ENCODE measurements at places on chromosomes 5 and 9.

- no peak for DNase-seq
These were observed 20.6 kb upstream of the NNT start for GRCh38 chr5:43582082-43583005.

DNA sequence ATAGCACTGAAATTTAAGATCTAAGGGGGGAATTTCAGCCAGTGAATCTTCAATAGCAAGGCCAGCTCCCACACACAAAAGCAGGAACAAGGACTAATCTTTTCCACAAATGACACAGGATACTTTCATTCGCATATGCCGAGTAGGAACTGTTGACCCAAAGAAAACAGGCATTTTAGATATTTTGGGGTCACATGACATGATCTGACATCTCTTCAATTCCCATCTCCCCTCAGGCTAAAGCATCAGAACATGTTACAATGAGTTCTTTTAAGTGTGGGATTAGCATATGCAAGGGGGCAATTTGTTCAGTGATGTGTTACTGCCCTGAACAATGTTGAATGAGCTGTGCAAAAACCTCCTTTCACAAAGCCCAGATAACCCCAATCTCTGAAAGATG is 68.2 kb downstream of the TLE1 start:
- DNase-seq, result no peak

GRCh38 chr5:132176987-132177386 is 50.7 kb downstream of the P4HA2 start:
- DNase-seq, result peak; percentile 51

DNA sequence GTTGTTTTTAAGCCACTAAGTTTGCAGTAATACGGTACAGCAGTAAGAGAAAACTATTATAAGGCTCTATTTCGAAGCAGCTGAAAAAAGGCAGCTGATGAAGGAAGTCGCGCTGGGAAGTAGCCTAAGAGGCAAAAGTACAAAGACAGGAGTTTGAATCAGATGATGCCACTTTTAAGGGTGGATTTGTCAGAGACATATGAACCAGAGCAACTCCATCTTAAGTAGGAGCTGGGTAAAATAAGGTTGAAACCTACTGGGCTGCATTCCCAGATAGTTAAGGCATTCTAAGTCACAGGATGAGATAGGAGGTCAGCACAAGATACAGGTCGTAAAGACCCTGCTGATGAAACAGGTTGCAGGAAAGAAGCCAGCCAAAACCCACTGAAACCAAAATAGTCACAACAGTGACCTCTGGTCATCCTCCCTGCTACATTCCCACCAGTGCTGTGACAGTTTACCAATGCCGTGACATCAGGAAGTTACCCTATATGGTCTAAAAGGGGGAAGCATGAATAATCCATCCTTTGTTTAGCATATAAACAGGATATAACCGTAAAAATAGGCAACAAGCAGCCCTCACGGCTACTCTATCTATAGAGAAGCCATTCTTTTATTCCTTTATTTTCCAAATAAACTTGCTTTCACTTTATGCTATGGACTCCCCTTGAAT is 91.8 kb upstream of the PRSS3 start:
- no peak for DNase-seq

- DNase-seq, result no peak
These were observed 101.8 kb downstream of the ESM1 start for GRCh38 chr5:54883374-54884194.

DNA sequence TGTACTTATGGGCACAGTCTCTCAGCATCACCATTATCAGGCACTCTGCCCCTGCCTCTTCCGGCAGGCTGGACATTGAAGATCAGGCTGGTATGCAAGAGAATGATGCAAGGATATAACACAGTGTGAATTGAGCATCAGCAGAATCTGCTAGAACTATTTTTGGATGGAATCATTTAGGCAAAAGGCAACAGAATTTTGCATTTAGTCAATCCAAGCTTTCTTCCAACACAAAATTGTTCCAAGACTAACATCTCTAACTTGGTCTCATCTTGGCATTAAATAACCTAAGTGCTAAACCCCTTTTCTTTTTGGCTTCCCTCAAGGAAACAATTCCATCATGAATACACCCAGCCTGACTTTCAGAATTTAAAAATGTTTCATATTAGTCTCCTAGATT is 339.9 kb downstream of the PRELID2 start:
- DNase-seq, result no peak

DNA sequence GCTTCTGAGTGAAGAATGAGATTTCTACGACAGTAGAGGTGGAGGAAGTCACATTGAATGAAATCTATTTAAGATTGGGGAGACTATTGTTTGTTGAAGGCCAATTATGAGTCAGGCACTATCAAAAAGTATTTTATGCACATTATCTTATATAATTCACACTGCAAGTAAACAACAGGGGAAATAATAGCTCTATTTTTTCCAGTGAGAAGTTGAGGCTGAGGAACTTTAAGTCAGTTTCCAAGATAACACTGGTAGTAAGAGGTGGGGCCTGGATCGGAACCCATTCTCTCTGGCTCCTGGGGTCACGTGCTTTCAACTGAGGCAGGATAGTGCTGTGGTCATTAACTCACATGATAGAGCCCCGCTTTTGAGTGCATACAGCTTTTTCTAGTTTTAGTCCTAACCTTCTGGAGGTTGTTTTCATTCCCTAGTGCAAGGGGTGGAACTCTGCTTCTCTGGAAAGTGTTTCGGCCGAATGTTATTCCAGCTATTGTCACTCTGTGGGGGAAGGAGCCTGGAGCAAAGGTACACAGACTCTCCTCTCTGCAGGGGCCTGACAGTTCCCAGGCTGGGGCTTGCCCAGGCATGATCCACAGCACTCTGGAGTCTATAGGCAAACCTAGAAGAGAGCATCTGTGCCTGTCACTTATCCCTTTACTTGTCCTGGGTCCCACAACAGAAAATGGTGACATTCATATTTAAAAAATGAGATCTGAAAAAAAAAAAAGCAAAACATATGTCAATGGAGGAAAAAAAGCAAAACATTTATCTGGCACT is 352.4 kb upstream of the ACTBL2 start:
- no peak for DNase-seq

- no peak for DNase-seq
These were observed 328.9 kb upstream of the MEF2C start for GRCh38 chr5:89211836-89212235.

DNA sequence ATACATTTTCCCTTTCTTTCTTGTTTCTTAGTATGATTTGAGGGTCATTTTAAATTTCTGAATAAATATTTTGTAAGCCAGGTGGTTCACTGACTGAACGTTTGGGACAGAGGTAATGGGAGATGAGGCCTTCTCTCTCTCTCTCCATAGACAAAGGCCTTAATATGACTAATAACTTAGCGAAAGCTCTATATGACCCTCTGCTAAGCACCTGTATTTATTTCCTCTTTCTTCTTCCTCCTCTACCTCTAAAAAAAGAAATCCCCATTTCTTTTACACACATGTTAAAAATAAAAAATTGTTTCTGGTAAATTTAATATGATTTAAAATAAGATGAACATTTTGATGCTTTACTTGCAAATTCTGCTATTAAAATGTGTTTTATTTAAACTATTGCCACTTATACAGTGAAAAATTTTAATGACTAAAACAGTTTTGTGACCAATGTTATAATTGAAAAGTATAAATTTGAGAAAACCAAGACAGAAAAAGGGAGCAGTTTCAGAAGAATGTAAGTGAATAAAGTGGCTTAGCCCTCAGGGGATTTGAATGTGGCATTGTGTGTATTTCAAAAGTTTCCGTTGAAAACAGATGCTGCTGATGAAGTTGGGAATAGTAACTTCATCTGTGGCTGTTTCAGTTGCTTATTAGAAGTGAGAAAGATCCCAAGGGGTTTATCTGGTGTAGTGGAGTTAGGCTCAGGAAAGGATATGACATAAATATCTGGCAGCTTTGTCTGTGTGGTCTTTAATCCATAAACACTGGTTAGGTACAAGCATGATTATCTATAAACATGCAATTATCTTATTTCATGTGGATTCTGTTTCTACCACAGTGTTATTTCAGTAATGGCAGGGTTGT is 128.6 kb upstream of the GRHPR start:
- no peak for DNase-seq

DNA sequence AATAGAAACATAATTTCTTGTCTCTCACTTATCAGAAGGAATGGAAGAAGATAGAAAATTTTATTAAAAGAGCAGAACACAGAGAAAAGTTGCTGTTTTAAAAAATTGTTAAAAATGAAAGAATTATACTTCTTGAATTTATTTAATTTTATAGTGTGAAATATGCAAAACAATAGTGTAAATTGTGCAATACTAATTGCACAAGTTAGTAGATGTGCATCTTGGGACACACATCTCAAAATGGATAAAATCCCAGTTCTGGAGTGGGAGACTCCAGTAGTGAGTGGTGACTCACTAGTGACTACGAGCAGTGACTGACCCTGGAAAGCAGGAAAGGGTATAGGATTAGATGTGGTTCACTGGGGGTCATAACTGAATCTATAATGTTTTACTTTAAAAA is 223.2 kb downstream of the MSX2 start:
- no peak for DNase-seq

DNA sequence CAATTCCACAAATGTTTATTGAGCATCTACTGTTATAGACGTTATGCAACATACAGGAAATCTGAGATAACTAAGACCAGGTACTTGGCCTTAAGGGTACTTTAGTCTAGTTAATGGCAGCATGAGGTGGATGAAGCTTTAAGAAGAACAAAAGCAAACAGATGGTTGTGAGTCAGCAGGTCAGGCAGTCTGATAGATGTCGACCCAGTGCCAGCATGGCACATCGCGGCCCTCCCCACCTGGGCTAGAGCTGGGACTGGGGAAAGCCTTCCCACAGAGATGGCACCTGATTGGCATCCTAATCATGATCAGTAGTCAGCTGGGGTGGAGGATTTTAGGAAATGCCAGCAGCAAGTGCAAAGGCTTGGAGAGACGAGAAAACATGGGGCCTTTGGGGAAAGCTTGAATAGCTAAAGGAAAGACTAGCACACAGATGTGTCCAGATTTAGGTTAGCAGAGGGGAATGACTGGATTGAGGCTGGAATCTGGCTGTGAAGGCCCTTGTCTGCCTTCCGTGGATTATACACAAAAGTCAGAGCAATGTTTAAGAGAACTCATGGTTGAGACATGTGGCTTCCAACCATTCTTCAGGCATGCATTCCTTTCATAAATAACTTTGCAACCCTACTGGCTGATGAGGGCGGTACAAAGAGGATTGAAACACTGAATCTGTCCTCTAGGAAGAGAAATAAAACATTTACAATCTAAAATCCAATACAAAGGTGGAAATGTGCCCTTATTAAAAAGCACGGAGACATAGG is 395.4 kb upstream of the WWC1 start:
- no peak for DNase-seq

GRCh38 chr9:2288309-2288708 is 273.2 kb downstream of the SMARCA2 start:
- DNase-seq, result no peak

- DNase-seq, result no peak
These were observed 162.8 kb downstream of the PJA2 start for GRCh38 chr5:109246841-109247592.

- no peak for DNase-seq
These were observed 128.1 kb downstream of the GIN1 start for GRCh38 chr5:102991802-102992201.

- DNase-seq, result no peak
These were observed 221.4 kb downstream of the RAB3C start for GRCh38 chr5:58804291-58804690.

DNA sequence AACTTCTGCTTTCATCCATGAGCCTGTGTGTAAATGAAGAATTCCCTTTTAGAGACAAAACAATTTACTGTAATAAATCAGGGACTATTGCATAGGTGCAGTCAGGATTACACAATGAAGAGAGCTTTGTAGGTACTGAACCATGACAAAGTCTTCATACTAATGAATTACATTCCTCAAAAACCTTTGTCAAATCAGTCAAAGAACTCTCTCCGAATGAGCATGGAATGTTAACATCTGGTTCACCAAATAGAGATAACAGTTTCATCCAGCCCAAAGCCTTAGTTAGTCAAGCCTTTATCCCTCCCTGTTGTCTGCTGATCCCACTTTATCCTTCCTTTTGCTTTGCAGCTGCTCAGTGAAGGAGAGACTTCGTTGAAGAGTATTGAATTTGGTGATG is 62.9 kb upstream of the DMRTA1 start:
- no peak for DNase-seq

GRCh38 chr9:36858805-36859375 is 175.2 kb downstream of the PAX5 start:
- no peak for DNase-seq

- peak; percentile 29 for DNase-seq
These were observed 88.1 kb downstream of the PCSK1 start for GRCh38 chr5:96344678-96345577.

GRCh38 chr5:1488882-1489680 is 34.7 kb downstream of the LPCAT1 start:
- DNase-seq, result no peak

DNA sequence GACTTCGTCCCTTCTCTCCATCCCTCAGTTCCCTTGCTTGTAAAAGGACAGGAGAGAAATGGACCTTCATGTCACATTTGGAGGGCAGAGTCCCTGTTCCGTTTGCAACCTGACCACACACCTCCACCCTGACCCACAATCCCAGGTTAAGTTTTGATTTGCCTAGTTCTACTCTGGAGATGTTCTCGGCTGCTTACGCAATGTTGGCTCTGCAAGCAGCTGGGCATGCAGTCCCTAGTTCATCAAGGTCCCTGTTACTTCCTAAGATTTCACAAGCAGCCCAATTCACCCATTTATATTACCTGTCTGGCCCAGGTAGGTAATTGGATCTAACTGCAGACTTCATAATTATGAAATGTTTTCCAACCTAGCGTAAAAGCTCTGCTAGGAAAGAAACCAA is 28.8 kb downstream of the SLIT3 start:
- DNase-seq, result no peak

DNA sequence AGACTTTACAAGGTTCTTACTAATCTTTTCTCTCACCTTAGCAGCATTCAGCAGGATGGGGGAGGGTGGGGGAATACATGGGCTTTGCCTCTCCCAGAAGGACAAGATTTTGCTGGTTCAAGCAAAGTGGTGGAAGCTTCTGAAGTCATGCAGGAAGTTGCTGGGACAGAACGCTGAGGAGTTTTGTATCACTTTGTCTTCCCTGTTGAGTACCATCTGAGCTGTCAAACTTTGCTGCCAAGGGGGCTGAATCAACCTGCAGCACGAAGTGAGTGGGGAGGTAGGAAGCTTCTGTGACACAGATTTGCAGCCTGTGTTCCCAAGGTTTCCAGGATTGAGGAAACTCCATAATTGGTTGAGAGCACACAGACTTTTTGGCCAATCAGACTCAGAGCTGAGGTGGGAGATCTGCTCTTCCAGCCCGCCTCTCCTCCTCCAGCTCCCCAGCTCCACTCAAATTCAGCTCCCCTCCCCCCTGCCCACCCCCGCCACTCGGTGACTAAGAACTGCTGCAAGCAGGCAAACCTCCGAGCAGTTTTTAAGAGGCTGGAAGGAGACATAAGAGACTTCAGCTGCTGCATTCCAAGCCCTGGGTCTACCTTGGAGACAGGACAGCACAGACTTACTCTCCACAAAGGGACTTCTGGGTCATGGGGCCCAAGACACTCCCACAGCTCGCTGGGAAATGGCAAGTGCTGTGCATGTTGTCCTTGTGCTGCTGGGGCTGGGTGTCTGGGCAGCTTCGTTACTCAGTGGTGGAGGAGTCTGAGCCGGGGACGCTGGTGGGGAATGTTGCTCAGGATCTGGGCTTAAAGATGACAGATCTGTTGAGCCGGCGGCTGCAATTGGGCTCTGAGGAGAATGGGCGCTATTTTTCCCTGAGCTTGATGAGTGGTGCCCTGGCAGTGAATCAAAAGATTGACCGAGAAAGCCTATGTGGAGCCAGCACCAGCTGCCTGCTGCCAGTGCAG is at the start of gene PCDHGC5:
Gene PCDHGC5 (plus strand): TSS at position 491 of the 971 bp plus-strand sequence. CDS start 160 bp downstream, at position 651.
- no peak for DNase-seq

Data from T-helper 2 cell (primary cell).